ENCODE measurements at places on chromosomes 12 and 14.

DNA sequence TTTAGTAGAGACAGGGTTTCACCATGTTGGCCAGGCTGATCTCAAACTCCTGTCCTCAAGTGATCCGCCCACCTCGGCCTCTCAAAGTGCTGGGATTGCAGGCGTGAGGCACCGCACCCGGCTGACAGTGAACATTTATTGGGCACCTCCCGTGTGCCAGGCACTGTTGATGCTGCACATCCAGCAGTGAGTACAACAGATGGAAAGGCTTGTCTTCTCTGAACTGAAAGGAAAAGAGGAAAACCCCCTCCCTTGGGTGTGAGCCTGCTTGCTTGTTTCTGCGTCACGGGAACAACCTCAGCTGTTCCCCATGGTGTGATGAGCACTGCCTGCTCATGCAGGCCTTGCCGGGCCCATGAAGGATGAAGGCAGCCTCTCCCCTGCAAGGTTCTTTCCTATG, 39.5 kb downstream of the DGLUCY start:
- DNase-seq: no peak

DNA sequence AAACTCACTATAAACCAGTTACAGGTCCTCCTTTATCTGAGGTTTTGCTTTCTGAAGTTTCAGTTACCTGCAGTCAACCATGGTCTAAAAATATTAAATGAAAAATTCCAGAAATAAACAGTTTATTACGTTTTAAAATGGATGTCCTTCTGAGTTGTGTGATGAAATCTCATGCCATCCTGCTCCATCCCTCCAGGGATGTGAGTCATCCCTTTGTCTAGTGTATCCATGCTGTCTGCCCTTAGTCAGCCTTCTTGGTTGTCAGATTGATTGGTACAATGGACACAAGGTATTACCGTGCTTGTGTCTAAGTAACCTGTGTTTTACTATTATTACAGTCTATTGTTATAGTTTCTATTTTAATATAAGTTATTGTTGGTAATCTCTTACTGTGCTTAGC, 328.3 kb downstream of the APAF1 start:
- DNase-seq: no peak

- no peak for DNase-seq
Measured at GRCh38 chr12:124273630-124274029, 21.3 kb upstream of the RFLNA start.

- DNase-seq: no peak
Measured at GRCh38 chr12:131764738-131765137, 53.8 kb downstream of the SFSWAP start.

- no peak for DNase-seq
Measured at GRCh38 chr12:3225154-3225795, 148.1 kb downstream of the TSPAN9 start.

GRCh38 chr12:57838594-57839302, 7.8 kb downstream of the CTDSP2 start:
- peak; percentile 48 for DNase-seq

DNA sequence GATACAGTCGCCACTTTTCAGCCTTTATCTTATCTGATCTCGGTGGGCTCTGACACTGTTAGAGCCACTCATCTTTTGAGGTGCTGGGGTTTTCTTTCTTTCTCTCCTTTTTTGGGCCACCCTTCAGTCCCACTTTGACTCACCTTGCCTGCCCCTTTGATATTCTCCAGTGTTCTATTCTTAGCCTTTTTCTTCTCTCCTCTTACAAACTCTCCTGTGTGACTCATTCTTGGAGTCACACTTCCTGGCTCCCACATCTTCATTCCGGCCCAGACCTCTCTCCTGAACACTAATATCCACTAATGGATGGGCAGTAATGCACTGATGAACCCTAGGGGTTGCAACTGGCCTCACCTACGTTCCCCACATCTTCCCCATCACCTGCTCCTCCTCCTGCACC, 2.2 kb upstream of the DCD start:
- no peak for DNase-seq

GRCh38 chr12:6080149-6081045, 44.1 kb downstream of the VWF start:
- DNase-seq: no peak
